ENCODE measurements at places on chromosomes 5 and 9.

DNA sequence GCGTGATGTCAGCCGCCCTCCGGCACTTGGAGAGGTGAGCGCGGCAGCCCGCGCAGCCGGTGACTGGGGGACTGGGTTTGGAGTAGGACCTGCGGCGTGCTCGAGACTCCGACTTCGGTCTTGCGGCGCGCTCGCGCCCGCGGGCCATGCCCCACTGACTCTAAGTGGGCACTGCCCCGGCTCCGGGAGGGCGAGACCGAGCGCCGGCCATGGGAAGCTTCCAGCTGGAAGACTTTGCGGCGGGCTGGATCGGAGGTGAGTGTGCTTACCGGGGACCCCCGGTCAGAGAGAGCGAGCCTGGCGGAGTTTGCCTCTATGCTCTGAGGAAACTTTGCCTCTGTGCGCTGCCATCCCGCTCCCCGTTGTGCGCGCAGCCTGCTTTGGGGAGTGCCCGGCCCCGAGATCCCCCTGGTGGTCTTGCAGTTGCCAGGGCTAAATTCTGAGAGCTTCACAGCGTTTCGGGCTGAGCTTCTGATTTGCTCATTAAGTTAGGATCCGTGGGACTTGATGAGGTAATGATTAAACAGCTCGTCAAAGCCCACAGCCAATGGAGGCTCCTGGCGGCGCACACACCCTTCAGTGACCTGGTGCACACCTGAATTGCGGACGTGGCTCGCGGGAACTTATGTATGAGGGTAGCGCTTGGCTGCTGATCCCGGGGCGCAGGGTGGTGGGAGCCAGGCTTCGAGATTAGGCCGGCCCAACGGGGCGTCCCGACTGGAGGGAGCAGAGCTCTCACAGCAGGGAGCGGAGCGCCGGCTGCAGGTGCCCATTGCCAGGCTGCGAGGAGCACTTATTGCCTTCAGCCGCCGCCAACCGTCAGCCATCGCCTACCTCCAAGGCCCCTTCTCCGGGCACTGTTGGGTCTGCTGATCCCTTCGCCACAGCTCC lies at the start of gene SLC25A48:
Gene SLC25A48, plus strand, starts transcription at position 25 of the 891 bp plus-strand sequence. Its CDS starts 185 bp downstream, at position 210.
- DNase-seq, result no peak

DNA sequence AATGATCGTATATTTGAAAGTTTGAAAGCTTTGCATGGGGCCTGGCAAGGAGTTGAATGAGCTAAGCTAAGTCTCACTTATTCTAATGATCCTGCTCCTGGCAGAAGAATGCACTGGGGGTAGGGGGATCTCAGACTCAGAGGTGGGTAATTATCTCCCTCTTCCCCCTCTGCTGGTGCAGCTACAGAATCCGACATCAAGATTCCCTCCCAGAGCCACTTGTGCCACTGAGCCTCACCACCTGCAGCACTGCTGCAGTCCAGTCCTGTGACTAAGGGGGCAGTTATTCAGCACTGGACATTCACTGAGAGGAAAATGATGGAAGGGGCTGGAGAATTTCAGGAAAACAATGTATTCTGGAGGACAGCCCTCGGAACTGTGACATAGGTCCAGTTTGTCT lies 205.8 kb downstream of the DEPDC1B start:
- DNase-seq, result no peak

GRCh38 chr5:168612123-168612522 lies 33.0 kb upstream of the PANK3 start:
- DNase-seq, result no peak

DNA sequence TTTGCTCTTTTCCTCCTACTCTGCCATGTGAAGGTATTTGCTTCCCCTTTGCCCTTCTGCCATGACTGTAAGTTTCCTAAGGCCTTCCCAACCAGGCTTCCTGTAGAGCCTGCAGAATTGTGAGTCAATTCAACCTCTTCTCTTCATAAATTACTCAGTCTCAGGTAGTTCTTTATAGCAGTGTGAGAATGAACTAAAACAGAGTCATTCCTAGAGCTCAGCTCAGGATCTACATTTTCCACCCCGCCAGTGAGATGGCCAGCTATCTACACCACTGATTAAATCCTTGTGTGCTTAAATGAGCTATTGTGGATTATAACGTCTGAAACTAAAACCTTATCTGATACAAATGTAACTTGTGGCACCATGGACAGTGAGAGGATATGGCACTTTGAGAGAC lies 55.0 kb downstream of the FRMD3 start:
- no peak for DNase-seq

GRCh38 chr5:4882186-4882585 lies 257.9 kb upstream of the ADAMTS16 start:
- DNase-seq, result no peak

Measured in omental fat pad (tissue), 4 donors.